CD4-positive, alpha-beta T cell treated with Interleukin-6 at 100 ng/mL for 8 hours (primary cell): ENCODE measurements at places on chromosomes 2 and 18.

GRCh38 chr18:3861495-3861894 is 411.5 kb downstream of the TGIF1 start:
- no peak for DNase-seq

GRCh38 chr2:206463685-206464084 is 20.4 kb downstream of the ADAM23 start:
- DNase-seq: no peak

- DNase-seq: no peak
Observed at GRCh38 chr18:9876867-9877654, 8.7 kb upstream of the TXNDC2 start.

DNA sequence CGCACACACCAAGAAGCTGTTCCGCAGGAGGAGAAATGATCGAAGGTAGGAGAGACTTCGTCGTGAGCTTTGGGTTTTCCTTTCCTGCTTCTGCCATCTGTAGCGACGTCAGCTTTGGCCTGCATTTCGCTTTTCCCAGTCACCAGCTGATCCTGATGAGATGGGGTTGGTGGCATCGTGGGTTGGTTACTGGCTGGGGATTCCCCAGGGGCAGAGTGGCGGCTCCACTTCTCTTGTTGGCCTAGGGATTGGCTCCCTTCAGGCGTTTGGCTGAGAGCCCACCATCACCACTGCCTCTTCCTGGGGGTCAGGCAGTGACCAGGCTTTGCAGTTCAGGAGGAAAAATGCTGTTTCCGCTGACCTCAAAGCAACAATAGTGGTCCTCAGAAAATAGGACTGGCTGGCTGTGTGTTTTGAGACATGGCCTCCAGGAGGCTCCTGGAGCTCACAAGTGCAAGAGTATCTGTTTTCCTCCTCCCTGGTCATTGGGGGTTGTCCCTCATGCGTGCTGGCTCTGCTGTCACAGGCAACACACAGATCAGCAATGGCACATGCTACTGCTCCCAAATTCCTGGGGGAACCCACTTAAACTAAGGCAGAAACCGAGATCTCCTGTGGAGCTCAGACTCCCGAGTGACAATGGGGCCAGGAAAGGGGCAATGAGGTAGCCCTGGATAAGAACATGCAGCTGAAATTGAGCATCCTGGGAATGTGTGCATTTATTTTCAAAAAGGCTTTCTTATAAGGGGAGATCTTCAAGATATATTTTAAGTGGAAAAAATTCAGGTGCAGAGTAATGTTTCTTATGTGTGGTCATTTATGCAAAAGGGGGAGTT is 173.0 kb downstream of the CTIF start:
- DNase-seq: no peak

DNA sequence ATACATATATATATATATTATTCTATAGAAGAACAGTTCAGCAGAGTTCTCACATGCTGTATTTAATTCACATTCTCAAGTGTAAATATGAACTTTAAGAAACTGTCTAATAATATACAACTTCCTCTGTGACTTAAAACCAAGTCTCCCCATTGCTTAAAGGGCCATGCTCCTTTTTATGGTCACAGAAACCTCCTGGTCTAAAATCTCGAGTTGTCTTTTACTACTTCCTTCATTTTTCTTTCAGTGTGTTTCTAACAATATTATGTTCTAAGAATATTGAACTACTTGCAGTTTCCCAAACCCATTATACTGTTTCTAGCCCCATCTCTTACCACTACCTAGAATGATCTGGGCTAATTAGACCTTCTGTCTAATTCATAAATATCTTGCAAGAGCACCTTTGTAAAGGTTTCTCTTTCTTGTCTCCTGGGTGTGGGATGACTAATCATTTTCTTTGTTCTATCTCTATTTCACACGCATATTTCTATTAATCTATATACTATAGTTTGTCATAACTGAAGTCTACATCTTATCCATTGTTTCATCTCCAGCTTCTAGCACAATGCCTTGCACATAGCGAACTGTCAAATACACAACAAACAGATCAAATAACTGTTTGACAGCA is 48.8 kb downstream of the ERBB4 start:
- DNase-seq: no peak

- DNase-seq: no peak
Observed at GRCh38 chr2:2101924-2102323, 229.2 kb downstream of the MYT1L start.

GRCh38 chr2:119702203-119702917 is 23.4 kb downstream of the TMEM177 start:
- DNase-seq: no peak

DNA sequence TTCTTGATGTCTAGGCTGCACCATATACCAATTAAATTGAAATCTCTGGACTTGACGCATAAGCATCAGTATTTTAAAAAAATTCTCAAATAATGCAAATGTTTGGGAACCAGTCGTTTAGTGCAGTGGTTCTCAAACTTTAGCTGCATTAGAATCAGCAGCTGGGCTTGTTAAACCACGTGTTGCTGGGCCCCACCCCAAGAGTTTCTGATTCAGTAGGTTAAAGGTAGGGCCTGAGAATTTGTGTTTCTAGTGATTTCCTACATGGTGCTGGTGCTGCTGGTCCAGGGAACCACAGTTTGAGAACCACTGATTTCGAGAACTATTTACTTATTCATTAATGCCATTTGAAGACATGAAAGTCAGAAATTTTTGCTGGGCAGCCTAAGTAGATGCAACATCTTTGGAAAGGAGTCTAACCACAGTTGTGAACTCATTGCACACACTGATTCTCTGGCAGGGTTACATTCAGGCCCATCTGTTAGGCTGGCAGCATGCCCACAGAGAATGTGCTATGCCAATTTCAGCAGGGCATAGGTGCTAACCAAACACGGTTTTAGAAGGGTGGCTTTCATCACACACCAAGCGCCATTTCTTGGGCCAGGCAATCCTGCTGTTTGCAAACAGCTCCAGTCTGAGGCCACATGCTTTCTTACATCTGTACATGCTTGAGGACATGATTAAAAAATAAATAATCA is 26.4 kb upstream of the ATP5MC3 start:
- DNase-seq: no peak

GRCh38 chr2:217054791-217055190 is 194.9 kb upstream of the TNP1 start:
- DNase-seq: no peak

DNA sequence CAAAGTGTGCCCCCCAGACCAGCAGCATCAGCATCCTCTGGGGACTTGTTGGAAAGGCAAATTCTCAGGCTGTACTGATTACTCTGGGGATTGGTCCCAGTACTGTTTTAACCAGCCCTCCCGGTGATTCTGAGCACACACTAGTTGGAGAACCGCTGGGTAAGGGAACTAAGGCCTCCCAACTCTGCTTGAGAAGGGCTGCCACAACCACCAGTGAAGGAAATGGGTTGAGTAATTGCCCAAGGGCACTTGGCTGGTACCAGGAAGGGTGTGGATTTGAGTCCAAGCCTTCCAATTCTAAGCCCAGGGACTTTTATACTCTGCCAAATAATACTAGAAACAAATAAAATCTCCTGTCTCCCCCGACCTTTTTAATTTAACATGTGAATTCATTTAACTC is 219.9 kb downstream of the SETBP1 start:
- DNase-seq: no peak

- DNase-seq: no peak
Observed at GRCh38 chr2:150476286-150476685, 11.2 kb downstream of the RND3 start.

GRCh38 chr2:57886161-57886786 is 160.3 kb upstream of the VRK2 start:
- DNase-seq: no peak

GRCh38 chr2:64581777-64582539 is 57.8 kb downstream of the AFTPH start:
- DNase-seq: no peak

GRCh38 chr2:37649518-37649917 is 21.9 kb downstream of the CDC42EP3 start:
- no peak for DNase-seq

- DNase-seq: no peak
Observed at GRCh38 chr2:186670831-186671230, 23.0 kb upstream of the FAM171B start.

DNA sequence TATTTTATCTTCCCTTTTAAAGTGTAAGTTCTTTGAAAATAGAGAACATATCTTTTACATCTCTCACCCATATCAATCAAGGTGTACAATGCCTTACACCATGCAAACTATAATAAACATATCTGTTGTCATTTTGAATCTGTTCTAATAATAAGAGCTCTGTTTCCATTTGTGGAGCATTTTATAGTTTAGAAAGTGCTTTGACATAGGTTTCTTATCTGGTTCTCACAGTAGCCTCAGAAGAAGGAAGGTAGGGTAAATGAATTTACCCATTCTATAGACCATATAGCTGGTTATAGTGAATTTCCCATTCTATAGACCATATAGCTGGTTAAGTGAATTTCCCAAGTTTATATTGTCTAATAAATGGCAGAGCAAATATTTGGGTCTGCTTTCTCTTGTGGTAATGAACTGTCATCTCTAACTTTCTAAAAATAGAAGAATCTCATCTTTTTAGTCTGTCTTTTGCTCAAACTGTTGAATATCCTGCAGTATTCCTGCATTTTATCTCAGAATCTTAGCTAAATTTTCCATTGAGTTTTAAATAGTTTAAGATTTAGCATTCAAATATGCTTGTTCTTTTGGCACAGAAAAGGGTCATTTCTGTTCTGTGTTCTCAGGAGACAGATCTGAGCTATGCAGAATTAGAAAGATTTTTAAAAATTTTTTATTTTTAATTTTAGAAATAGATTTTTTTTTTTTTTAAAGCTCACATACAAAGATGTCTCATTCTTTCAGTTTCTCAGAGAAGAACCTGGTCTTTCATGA is 80.7 kb upstream of the STON1 start:
- no peak for DNase-seq

- DNase-seq: no peak
Observed at GRCh38 chr2:232418056-232418455, 11.4 kb downstream of the ALPG start.

DNA sequence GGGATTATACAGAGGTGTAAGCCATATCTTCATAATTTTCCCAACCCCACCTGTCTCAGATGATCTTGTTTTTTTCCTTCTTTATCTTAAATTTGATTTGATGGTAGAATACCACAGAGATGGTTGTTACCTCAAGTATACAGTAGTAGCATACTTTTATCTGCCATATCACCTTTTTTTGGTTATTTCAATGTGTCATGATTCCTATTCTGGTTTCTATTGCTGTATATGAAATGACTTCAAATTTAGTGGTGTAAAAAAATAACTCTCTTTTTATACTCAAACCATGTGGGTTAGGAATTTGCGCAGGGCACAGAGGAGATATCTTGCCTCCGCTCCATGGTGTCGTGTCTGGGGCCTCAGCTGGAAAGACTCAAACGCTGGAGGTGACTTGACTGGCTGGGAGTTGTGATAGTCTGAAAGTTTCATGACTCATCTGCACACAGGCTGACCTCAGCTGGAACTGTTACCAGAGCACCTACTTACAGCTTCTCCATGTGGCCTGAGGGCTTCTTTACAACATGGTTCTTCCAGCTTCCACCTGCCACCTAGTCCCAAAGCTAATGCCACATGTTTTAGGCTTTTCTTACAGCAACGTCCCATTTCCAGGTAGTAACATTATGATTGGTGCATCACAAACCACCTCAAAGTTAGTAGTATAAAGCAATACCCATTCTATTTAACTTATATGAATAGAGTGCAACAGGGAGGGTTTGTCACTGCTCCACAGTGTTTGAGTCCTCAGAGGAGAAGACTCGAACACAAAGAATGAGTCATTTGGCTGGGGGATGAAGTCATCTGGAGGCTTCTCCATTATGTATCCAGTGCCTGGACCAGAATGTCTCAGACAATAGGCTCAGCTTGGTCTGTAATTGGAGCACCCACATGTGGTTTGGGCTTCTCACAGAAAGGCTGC is 82.3 kb upstream of the XPO1 start:
- DNase-seq: no peak

GRCh38 chr2:144508172-144508851 is 11.6 kb downstream of the ZEB2 start:
- no peak for DNase-seq

DNA sequence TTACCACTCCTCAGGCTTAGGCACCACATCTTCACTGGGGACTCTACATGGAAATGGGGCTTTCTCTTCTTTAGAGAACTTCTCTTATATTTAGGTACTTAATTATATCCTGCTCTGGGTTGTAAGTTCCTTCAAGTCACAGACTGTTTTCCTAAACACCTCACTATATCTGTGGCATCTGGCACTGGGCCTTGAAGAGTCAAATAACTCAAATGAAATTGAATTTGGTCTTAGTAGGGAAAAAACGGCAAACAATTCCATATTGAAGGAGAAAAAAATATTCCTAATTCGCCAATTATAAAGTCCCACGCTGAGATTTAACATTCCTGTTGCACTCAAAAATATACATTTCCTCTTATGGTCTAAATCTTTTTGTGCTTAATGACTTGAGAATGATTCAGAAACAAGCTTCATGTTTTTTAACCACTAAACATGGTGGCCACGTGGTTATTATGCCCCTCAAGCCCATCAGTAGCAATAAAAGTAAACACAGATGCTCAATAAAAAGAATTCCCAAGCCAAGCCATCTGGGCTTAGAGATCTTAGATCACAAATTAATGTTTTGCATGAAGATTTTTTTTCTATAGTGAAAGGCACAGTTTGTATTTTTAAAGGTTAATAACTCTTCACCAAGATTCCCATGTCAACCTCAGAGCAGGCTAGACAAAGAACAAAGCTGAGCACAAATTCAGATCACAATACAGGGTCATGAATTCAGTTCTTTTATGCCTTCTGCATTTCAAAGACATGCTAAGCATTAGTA is 105.5 kb upstream of the SYT4 start:
- no peak for DNase-seq

- DNase-seq: no peak
Observed at GRCh38 chr18:54713386-54713785, 114.9 kb upstream of the RAB27B start.

DNA sequence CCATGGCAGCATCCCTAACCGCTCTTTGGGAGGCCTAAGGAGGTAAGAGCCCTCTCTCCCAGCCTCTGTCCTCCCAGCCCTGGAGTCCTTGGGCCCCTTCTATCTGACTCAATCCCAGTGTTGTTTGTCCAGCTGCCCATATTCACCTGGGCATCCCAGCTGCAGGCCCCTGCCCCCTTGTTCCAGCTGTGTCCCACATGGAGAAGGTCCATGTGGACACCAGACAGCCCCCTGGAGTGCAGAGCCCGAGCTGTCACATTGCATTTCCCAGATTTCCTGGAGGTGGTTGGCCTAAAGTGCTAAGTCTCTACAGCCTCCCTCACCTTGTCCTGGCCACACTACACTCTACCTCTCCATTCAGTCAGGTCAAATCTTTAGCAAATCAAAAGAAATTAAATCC is 42.5 kb downstream of the PSD4 start:
- no peak for DNase-seq

DNA sequence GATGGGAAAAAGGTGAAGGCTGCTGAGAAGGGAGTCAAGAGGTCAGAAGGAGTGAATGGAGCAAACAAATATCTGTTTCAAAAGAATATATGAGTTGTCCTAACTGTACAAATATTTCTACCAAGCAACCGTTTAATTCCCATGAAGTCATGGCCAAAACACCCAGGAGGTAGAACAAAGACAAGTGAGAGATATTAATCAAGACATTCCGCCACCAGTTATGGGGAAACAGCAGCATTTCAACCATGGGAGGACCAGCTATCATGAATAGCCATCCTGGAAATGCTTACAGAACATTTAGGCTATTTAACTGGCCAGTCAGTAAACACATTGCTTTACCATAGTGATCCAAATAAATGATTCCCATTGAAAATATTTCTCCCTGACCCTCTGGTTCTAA is 396.3 kb downstream of the IRS1 start:
- DNase-seq: no peak

GRCh38 chr2:235579128-235579527 is 85.3 kb downstream of the AGAP1 start:
- no peak for DNase-seq

- no peak for DNase-seq
Observed at GRCh38 chr2:159661286-159661685, 44.9 kb upstream of the BAZ2B start.
